GM18507 (cell line): ENCODE measurements at places on chromosomes 6 and 20.
A peak's percentile ranks its signal among the peaks of the same experiment; 100 is the strongest.

DNA sequence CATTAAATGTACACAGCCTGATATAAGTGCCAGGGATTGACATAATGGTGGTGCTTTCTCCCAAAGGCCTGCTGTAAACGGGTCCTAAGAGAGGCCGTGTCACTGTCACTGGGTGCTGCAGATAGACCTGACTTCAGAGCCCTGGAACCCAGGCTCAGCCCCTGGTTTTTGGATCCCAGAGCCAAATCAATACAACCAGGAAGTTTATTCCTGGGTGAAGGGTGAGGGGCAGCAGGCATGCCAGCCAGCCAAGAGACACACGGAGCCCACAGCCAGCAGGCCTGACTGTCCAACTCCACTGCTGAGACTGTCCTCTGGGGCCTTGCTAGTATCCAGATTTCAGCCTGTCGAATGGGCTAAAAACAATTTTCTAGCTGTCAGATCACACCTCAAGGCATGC is 12.8 kb upstream of the ARMC12 start:
- DNase-seq, result no peak

DNA sequence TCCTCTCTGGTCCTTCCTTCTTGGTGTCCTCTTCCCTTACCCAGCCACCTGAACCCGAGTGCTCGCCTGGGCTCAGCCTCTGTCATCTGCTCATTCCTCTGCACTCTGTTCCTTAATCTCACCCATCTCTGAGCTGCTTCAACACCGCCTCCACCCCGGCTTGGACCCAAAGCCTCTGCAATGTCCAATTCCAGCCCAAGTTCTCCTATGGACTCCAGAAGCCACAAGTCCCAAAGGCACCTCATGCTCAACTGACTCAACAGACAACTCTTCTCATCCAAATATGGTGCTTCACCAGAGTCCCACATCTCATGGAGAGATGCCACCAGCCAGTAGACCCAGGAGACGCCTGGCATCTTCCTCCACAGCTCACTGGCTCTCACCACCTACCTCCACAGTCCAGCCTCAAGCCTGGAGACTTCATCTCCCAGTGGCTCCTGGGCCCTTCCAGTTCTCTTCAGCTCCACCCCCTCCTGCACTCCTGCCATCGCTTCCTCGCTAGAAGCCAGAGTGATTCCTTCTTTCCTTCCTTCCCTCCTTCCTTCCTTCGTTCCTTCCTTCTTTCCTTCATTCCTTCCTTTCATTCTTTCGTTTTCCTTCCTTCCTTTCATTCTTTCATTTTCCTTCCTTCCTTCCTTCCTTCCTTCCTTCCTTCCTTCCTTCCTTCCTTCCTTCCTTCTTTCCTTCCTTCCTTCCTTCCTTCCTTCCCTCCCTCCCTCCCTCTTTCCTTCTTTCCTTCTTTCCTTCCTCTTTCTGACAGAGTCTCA is 40.9 kb upstream of the NNAT start:
- DNase-seq, result no peak

GRCh38 chr20:33578510-33578909 is 83.6 kb upstream of the C20orf144 start:
- no peak for DNase-seq

- DNase-seq, result no peak
Measured at GRCh38 chr20:17928633-17929311, 39.8 kb downstream of the SNX5 start.

- DNase-seq, result no peak
Measured at GRCh38 chr6:129989396-129989795, 29.0 kb upstream of the L3MBTL3 start.

- no peak for DNase-seq
Measured at GRCh38 chr6:151119823-151120524, 119.8 kb upstream of the AKAP12 start.

GRCh38 chr6:139277161-139277560 is 14.6 kb downstream of the TXLNB start:
- DNase-seq, result no peak

DNA sequence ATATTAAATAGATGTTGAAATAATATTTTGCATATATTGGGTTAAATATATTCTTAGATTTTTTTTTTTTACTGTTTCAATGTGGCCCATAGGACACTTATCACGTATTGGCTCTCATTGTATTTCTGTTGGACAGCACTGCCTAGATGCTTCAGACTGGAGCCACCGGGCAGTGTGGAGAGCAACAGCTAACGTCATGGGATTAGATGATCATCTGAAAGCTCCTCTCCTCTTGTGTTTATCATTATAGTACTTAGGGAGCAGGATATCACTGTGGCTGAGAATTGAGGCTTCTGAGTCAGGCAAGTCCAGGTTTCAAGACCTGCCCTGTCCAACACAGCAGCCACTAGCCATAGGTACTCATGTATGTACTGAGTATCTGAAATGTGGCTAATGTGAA is 87.4 kb downstream of the ZHX3 start:
- no peak for DNase-seq

- no peak for DNase-seq
Measured at GRCh38 chr6:166757232-166758135, 130.4 kb upstream of the RPS6KA2 start.

- DNase-seq, result no peak
Measured at GRCh38 chr6:142510211-142510610, 208.4 kb downstream of the ADGRG6 start.

DNA sequence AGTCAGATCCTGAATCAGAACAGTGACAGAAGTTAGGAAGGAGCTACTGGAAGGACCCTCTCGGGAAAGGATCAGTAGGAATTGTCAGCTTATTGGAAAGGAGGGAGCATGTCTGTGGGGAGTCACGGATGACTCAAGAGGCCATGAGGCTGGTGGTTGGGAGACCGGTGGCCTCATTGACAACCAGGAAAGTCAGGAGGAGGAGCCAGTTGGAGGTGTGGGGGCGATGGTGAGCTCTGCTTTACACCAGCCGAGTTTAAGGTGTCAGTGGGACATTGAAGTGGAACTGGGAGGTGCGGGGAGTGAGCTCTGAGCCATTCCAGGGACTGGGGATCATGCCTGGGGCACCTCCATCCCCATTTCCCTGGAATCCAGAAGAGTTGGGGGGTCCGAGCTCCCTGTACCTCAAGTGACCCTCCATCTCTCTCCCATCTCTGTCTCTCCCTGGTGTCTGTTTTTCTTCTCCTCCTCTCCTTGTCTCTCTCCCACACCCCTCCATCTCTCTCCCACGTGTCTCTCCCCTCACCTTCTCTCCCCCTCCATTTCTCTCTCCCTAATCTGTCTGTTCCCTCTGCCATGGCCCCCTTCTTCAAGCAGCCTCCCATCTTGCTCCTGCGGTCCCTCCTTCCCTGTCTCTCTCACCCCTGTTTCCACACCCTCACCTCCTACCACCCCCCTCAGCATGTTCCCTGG is 14.3 kb upstream of the ZBTB9 start:
- DNase-seq, result no peak

DNA sequence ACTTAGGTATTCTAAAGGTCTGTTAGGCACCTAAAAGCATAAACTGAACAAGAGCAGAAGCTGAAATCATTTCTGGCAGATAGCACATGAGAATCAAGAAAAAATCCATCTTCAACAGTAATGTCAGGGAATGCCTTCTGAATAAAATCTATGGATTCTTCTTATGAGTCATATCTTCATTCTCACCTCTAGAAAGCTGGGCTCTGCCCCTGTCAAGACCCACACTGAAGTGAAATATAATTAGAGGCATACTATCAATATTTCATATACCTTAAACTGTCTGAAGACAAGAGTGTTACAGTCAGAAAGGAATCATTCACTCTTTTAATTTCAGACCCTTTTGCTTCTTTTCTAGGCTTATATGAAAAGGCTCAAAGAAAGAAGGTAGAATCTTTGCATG is 485.8 kb upstream of the PTCHD4 start:
- no peak for DNase-seq

DNA sequence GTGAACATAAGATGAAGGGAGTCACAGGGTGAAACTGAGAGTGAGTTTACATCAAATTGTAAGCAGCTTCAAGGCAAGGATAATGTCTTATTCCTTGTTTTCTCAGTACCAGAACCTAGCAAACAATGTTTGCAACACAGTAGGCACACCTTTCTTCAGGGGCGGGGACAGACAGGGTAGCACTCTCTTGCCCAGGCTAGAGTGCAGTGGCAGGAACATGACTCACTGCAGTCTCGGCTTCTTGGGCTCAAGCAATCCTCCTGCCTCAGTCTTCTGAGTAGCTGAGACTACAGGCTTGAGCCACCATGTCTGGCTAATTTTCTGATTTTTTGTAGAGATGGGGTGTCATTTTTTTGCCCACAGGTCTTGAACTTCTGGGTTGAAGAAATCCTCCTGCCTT is 299.8 kb downstream of the CD83 start:
- DNase-seq, result no peak

GRCh38 chr6:115370202-115370601 is 690.5 kb downstream of the FRK start:
- no peak for DNase-seq

- DNase-seq, result no peak
Measured at GRCh38 chr6:136959471-136959891, 37.4 kb downstream of the SLC35D3 start.

- DNase-seq, result no peak
Measured at GRCh38 chr20:52936351-52937340, 35.5 kb upstream of the TSHZ2 start.

GRCh38 chr6:44453146-44453545 is 65.6 kb downstream of the CDC5L start:
- no peak for DNase-seq

DNA sequence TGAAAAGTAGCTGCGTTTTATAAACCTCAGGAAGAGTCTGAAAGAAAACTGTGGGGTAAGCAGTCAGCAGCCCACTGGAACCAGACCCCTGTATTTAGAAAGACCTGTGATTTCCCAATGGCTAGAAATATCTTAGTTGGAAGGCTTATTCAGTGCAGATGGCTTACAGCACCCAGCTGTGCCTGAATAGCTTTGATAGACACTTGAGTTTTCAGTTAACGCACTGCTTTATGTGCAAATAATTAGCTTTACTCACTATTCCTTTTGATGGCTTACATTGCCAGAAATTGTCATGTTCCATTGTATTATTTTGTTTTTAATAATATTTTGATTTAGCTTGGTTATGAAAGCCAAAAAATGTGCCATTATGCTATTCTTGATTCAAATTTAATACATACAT is 465.3 kb upstream of the SYNCRIP start:
- DNase-seq, result no peak

DNA sequence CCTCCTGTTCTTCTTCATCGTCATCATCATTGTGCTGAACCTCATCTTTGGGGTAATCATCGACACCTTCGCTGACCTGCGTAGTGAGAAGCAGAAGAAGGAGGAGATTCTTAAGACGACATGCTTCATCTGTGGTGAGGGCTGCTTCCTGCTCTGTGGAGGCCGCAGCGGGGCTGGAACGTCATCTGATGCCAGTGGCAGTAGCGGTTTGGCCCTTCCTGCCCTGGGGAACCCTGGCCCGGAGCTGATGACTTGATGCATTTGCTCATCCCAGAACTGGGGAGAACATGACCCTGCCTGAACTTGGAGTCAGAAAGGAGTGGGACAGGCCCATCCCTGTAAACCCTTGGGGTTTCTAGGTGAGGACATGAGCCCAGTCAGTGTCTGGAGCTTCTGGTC is 18.7 kb downstream of the UQCC2 start:
- peak; percentile 22 for DNase-seq

- DNase-seq, result no peak
Measured at GRCh38 chr6:17493286-17493685, 99.9 kb downstream of the CAP2 start.

DNA sequence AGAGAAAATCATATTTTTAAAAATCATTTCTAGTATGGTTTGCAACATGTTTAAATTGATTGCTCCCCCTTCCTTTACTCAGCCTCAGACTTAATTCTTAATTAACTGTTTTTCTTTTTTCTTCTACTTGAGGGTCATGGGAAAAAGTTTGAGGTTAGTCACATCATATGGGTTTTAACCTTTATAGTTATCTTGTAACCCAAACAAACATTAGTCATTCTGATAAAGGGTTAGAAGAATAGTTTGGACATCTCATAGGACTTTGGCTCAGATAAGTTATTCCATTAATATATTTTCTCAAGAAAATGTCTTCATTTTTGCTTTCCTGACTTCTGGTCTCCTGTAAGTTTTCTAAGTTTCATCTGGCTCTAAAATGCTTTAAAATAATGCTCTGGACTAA is 34.5 kb upstream of the TSPYL1 start:
- DNase-seq, result no peak

DNA sequence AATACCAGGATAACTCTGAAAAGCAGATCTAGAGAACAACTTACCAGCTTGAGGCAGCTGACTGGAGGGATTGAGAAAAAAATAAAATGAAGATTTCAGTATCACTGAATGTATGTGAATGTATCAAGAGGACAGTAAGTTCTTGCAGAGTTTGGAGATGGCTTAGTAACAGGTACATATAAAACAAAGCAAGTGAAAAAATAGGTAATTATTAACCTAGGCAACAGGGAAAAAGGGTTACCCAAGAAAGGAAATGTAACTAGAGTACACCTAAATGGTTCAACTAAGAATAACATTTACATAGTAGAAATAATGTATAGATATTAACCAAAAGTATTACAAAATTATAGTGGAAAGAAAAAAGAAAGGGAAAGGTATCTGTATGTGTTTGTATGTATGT is 67.3 kb downstream of the NRSN1 start:
- no peak for DNase-seq

DNA sequence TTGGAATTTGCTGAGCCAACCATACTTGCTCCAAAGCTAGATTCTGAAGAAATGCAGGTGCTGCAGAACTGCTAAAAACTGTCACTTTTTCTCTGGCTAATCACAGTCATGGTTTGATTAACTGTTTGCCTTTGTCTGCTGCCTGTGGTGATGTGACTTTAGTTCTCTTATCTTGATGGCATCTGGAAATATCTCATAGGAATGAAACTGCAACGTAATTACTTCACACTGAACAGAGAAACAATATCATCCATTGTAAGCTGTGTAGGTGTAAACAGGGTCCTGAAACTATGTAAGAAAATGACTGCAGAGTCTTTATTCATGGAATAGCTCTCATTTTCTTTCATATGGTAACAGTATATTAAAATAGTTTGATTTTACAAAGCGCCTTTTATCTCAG is 721.9 kb upstream of the HS3ST5 start:
- no peak for DNase-seq

DNA sequence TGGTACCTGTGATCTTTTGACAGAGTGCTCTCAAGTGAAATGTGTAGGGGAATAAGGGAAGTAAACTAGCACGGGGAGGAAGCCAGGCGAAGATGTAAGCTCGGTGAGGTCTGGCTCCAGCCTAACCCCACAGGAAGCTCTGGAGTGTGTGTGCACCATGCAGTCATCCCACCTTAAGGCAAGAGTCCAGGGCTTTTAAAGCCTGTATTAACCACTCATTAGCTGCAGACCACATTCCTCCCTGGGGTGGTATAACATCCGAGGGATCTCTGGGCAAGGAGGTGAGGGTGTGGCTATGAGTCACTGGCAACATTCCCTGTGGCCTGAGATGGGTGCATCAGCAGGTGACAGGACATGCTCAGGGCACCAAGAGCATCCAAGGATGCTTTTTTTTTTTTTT is 12.5 kb upstream of the RANBP9 start:
- DNase-seq, result no peak

GRCh38 chr6:5120011-5120410 is 34.9 kb downstream of the PPP1R3G start:
- no peak for DNase-seq
